ENCODE measurements at places on chromosomes 7 and 10.

DNA sequence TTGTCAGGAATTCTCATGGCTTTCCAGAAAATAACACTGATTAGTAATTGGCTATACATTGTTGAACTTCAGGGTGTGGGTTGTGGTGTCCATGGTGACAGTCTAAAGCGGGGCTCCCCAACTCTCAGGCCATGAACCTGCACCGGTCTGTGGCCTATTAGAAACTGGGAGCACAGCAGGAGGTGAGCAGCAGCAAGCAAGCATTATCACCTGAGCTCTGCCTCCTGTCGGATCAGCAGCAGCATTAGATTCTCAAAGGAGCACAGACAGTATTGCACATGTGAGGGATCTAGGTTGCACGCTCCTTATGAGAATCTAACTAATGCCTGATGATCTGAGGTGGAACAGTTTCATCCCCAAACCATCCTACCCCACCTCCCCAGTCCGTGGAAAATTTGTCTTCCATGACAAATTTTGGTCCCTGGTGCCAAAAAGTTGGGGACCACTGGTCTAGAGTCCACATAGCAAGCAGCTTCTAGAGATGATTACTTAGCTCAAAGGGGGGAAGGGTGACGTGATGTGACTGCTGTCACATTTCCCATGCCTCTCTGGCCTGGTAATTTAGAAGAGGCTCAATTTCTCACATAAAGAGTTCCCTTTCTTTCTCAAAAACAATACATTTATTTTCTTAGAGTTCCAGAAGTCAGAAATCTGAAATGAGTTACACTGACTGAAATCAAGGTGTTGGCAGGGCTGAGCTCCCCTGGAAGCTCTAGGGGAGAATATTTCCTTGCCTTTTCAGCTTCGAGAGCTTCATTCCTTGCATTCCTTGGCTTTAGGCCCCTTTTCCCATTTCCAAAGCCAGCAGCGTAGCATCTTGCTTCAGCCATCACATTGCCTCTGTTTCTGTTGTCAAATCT, 17.6 kb upstream of the FAM221A start:
- no peak for DNase-seq

DNA sequence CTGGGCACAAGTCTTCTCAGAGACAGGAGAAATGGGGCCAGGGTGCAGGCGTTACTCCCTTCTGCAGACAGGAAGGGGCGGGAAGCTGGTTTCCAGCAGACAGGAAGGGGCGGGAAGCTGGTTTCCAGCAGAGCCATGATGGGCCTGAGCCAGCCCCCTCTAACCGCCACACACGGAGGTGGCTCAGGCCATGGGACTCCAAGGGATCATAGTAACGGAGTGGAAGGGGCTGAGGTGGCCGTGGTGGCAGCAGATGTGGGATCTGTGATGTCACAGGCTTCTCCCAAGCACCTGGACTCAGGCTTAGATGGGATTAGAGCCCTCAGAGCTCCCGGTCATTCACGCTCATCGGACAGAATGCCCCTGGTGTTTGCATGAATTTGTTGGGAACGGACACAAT, 177.8 kb downstream of the USP6NL start:
- no peak for DNase-seq

GRCh38 chr10:118729200-118729599, 25.6 kb downstream of the CACUL1 start:
- no peak for DNase-seq

- no peak for DNase-seq
These were observed 196.0 kb downstream of the MAD1L1 start for GRCh38 chr7:2036786-2037185.

DNA sequence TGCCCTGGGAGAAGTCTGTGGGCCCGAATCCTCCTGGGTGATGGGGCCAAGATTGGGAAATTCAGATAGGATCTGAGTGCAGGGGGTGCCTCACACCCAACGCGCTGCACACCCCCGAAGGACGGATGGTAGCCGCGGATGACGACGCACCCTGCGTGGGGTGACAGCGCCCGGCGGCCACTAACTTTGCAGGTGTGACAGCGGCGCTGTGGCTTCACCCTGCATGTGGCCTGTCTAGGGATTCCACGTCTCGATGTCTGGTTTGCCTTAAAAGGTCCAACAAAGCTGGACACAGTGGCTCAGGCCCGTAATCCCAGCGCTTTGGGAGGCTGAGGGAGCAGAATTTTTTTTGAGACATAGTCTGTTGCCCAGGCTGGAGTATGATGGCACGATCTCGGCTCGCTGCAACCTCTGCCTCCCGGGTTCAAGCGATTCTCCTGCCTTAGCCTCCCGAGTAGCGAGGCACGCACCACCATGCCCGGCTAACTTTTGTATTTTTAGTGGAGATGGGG, 18.6 kb downstream of the ADAP1 start:
- DNase-seq, result no peak

DNA sequence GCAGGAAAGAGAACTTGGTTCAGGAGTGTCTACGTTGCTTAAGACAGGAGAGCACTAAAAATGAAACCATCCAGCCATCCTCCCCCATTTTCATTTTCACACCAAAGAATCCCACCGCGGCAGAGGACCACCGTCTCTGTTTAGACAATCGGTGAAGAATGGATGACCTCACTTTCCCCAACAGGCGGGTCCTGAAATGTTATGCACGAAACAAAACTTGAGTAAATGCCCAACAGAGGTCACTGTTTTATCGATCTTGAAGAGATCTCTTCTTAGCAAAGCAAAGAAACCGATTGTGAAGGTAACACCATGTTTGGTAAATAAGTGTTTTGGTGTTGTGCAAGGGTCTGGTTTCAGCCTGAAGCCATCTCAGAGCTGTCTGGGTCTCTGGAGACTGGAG, 1.4 kb upstream of the IL6 start:
- no peak for DNase-seq

- no peak for DNase-seq
These were observed 51.2 kb downstream of the SP8 start for GRCh38 chr7:20735346-20736065.
